ENCODE measurements at places on chromosomes 4 and X.

DNA sequence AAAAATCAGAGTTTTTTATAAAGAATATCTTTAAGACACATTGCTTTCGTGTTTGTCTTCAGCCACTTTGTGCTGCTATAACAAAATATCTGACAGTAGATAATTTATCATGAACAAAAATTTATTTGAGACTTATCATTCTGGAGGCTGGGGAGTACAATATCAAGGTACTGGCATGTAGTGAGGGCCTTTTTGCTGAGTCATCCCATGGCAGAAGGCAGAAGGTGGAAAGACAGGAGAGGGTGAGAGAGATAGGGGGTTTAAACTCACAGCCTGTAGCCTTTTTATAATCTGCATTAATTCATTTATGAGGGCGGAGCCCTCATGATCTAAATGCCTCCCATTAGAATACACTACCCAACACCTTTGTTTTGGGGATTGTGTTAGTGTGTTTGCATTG is 431.2 kb upstream of the FAM47C start:
- DNase-seq, result no peak

GRCh38 chr4:21134994-21135393 is 434.7 kb downstream of the PACRGL start:
- no peak for DNase-seq

DNA sequence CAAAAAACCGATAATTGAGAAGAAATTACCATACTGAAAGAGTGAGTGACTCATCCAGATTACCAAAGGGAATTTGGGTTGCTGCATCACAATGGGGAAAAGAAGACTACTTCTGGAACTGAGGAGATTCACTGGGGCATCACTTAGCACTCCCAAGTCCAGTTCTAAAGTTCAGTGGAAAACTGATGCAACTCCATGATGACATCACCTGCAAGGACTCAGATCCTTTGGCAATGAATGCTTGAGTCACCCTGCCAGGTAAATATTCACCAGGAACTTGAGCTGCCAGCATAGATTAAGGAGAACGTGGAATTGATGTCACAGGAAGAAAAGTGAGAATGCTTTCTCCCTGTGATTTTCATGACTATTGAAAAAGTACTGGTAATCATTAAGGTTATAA is 32.0 kb upstream of the SMIM10L2A start:
- DNase-seq, result no peak

GRCh38 chr4:3145234-3145924 is 70.9 kb downstream of the HTT start:
- DNase-seq, result no peak

All from GM18507 (cell line).